Activated CD4-positive, alpha-beta T cell treated with anti-CD3 and anti-CD28 coated beads, Interleukin-2, Interleukin-6, amounts not matched to agents 100 ng/mL and 50 ng/mL, durations not matched to agents 16 hours and 8 hours (primary cell): ENCODE measurements at places on chromosomes 11 and 22.

DNA sequence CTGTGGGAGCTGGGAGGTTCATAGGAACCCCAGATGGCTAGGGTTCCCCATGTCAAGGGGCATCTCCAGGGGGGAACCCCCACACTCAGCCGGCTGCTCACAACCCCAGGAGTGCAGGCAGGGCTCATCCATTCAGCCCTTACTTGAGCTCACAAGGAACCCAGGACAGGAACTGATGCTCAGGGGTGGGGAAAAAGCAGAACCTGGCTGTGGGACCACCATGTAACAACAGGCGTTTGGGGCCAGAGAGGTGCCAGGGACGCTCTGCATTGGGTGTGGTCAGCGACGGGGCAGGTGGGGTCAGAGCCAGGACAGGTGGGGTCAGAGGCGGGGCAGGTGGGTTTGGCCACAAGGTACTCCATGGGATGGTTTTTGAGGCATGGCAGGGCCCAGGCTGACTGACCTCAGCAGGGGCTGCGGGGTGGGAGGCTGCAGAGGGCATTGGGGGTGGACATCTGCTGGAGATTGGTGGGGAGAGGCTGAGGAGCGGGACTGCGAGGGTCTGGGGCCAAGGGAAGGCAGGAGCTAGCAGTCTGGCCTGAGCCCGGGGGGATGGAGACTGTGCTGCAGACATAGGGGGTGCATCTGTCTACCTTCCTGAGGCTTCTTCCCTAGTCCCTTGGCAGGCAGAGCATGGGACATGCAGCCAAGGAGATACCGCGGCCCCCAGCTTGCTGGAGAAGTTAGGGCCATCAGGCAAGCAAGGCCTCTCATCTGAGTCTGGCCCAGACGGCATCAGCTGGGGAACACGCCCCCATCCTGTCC lies 34.0 kb upstream of the CARS1 start:
- DNase-seq, result no peak

GRCh38 chr22:28783786-28784671 lies 11.5 kb downstream of the CCDC117 start:
- no peak for DNase-seq

DNA sequence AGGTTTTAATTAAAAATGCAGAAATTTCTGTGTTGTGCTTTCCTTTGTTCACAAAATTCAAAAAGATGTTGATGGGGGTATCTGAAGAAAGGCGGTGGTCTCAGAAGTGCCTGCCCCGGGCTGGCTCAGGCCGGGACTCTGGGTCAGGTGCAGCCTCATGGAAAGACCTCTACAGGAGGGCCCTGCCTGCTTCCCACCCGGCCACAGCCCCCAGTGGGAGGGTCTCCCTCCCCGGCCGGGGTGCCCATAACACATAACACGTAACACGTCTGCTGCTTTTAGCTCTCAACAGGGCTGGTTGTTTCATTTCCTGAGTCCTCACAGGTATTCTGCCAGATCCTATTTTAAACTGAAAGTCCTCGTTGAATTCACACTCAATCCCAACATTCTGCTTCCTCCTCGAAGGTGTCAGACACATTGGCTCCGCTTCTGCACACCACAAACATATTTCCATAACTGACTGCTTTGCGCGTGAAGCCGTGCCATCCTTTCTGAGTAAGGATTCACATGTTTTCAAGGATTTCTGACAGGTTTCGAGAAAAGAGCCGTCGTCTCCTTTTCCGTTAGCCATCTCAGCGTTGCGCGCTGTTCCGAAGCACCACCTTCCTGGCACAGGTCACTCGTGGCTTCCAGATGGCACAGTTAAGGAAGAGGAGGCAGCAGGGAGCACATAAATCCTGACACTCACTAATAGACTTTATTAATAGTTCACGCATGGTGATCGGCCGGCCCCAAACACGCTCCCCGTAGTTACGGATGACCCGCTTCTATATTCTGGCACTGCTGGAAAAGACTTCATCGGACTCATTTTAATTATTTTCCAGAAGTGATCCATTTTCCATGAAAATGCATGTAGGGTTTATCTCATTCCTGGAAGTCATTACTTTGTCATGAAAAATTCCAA lies 569.3 kb downstream of the BRD1 start:
- DNase-seq, result no peak

DNA sequence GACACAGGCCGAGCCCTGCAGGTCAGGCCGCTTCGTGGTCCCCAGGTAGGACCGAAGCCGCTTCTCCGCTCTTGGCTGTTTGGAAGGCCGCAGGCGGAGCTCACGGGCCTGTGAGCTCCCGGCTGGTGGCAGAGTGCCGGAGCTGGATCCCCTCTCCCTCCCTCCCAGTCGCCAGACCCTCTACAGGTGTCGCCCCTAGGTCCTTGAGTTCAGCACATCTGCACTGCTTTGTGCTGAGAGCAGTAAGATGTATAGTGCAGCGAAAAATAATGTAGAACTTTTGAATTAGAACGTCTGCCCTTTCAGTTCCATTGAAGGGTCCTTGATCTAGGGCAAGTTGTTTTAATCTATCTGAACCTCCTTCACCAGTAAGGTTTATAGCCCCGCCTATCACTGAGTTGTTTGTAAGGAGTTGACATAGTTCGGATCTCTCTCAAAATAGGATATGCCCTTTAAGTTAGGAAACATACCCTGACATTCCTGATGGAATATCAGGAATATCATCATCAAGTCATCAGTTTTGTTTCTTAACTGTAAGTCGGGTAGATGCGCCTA lies 419 bp downstream of the ANKRD49 start:
- no peak for DNase-seq

- DNase-seq, result peak; percentile 84
Measured at GRCh38 chr11:2428322-2428795, 16.0 kb downstream of the TRPM5 start.

DNA sequence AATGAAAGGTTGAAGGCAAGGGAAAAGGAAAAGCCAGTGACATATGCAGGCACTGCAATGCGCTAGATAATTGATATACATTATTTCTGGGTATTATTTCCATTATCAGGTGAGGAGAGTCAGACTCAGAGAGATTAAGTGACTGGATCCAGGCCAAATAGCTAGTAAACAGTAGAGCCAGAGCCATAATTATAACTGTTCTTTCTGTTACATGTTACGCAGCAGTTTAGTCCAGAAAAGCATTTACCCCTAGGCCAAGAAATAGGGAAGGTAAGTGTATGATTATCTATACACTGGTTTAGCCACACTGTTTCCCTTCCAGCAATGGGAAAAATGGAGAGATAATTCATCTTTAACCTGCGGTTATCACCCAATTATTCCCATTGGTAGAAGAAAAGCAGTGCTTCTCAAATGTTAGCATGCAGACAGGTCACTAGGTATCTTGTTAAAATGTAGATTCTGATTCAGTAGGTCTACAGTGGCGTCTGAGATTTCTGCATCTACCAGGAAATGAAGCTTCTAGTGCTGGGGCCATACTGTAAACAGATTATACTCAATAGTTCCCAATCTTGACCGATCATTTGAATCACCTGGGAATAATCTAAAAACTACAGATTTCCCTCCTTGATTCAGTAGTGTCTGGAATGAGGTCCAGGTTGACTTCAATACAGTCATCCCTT lies 69.4 kb downstream of the RBFOX2 start:
- no peak for DNase-seq

DNA sequence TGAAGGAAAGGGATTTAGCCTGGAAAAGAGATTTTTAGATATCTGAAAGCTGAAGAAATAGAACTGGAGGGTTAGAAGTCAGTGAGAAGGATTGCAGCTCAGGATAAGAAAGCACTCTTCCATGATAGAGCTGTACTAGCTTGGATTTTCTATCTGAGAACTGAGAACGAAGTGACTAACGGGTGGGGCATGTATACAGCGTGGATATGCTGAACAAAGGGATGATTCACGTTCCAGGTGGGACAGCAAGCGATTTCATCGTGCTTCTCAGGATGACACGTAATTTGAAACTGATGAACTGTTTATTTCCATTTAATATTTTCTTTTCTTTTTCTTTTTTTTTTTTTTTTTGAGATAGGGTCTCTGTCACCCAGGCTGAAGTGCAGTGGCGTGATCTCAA lies 53.0 kb downstream of the GRAMD1B start:
- no peak for DNase-seq
